H9 (cell line): ENCODE measurements at places on chromosomes 1 and 21. TPM values are rescaled to one million over a fixed set of nuclear protein-coding genes. Genes with fewer than 3 reads are reported as not detected.

DNA sequence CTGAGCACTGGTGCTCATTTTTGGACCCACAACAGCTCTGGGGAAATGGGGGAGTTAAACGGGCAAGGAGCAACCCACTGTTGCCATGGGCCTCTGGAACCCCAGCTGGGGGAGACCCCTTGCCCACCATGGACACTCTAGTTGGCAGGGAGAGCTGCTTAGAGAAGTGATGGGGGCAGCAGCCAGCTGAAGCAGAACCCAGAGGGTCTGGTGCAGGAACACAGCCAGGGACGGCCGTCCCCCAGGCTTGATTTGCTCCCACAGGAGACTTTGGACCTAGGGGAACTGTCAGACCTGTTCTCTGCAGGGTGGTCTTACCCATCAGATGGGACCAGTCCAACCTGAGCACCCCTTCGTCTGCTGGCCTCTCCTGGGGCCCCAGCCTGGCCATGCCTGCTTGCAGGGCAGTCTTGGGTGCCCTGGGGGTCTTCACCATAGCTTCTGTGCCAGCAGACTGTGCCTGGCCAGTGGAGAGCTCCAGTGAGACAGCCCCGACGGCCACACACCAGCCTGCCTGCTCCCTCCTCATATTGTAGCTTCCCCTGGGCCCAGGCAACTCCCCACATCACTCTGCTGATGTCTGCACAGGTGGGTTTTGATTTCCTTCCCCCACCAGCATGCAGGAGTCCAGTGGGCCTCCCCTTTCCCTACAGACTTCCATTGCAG, 11.3 kb downstream of the SPATC1L start:
- H3K27ac ChIP-seq, result no peak overlapping the region
- H3K36me3 ChIP-seq, result peaks cover 12% of the 10 kb centered on the region; the same call in 1 of the 2 replicates
- H3K27me3 ChIP-seq, result no peaks in the 10 kb centered on the region
- H3K4me3 ChIP-seq, result no peak overlapping the region

Gene HSF2BP
- total RNA-seq, result 1.5 and 1.7 TPM in 2 replicates

GRCh38 chr1:110230381-110231199, 20.5 kb downstream of the KCNC4 start:
- H3K27ac ChIP-seq, result no peak overlapping the region
- DNase-seq, result no peak
- H3K27me3 ChIP-seq, result no peaks in the 10 kb centered on the region
- H3K4me1 ChIP-seq, result no peaks in the 10 kb centered on the region
- no peak overlapping the region for H3K4me3 ChIP-seq
- no peaks in the 10 kb centered on the region for H3K36me3 ChIP-seq

GRCh38 chr1:59686170-59686569, 128.6 kb upstream of the HOOK1 start:
- no peak overlapping the region for H3K4me3 ChIP-seq
- H3K4me1 ChIP-seq, result no peaks in the 10 kb centered on the region; the same call in 1 of the 2 replicates
- H3K27me3 ChIP-seq, result no peaks in the 10 kb centered on the region
- DNase-seq, result no peak
- no peaks in the 10 kb centered on the region for H3K36me3 ChIP-seq
- H3K27ac ChIP-seq, result no peak overlapping the region

- H3K4me1 ChIP-seq, result no peaks in the 10 kb centered on the region; the same call in 1 of the 2 replicates
- no peak overlapping the region for H3K27ac ChIP-seq
- no peak for DNase-seq
- H3K4me3 ChIP-seq, result no peak overlapping the region
Observed at GRCh38 chr1:95236784-95237575, 3.0 kb downstream of the RWDD3 start.

DNA sequence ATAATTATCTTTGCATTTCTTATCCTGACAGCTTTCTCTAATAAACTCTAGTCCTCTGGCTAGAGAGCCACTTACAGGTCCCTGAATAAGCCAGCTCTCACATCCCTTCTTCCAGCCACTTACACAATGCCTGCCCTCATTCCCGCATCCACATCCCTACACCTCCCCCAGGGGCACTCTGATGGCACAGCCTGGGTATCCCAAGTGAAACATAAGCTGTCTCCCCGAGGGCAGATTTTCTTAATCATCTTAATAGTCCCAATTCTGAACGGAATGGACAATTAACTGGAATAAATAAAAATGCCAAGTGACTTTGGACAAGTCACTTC, 4.9 kb downstream of the RHOC start:
- peaks cover 12% of the 10 kb centered on the region for H3K4me1 ChIP-seq
- peaks cover 7% of the 10 kb centered on the region; the same call in 1 of the 2 replicates for H3K27me3 ChIP-seq
- no peak for DNase-seq
- peaks cover 20% of the 10 kb centered on the region; the same call in 2 of the 3 replicates for H3K36me3 ChIP-seq
- peak overlapping the region; percentile 18; the same call in 2 of the 3 replicates for H3K4me3 ChIP-seq
